ENCODE measurements at places on chromosomes 1 and 21.

DNA sequence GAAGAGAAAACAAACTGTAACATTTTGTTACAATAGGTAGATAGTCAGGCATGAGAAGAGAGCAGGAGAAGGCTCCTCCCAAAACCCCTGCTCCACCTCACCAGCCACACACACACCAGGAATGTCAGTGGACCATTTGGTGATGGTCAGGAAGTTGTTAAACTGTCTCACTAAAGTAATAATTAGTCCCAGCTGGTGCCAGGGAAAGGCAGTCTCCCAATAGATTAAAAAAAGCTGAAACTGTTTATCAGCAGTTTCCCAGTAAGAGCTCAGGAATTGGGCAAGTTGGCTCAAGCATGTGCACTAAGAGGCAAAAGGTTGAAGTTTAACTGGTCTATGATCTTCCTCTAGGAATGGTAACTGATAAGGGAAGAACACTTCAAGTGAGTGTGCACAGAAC lies 249.6 kb downstream of the COL11A1 start:
- DNase-seq = no peak

GRCh38 chr1:6125366-6125765 lies 54.8 kb downstream of the CHD5 start:
- DNase-seq = no peak

- no peak for DNase-seq
Measured at GRCh38 chr1:41349361-41350054, 11.7 kb upstream of the FOXO6 start.

DNA sequence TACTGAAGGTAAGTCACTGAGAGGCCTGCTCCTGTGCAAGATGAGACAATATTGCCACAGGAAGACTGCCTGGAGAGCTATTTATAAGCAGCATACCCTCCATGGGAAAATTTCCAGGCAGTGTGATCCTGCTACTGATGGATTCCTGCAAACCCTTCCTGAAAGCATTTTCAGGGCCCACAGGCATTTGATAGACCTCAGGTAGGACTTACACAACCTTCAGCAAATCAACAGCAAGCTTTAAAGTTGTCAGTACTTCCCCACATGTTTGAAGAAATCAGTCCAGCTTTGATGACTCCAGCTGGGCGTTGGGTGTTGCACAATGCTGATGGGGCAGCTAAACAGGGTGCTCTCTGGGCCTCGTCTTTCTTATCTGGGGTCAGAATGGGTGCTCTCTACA lies 108.8 kb downstream of the PLXNA2 start:
- no peak for DNase-seq

GRCh38 chr1:161032409-161032808 lies 6.4 kb downstream of the TSTD1 start:
- DNase-seq = no peak

- DNase-seq = no peak
Measured at GRCh38 chr1:60920561-60920960, 161.8 kb upstream of the NFIA start.

DNA sequence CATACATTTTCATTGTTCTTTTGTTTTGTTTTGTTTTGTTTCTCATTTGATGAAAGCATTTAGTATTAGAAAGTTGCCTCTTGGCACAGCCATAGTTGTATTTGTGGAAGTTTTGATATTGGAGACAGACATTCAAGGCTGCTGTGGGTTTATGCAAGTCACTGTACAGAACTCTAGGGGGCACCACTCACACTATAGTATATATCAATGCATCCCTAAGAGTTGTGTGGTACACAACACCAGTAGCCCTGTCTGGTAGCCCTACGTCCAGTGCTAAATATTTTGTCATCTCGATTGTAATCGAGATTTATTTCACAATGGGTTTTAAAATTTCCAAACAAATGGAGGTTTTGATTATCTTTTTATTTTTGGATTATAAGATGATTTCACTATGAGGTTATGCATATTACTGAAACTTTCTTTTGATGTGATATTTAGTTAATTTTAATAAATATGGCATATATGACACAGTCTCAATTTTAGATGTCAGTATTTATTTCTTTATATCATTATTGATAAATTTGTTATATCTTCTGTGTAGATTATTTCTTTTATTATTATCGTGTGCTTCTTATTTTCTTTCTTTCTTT lies 112.2 kb downstream of the NR5A2 start:
- peak; percentile 46 for DNase-seq

GRCh38 chr1:24027838-24028468 lies 47.8 kb upstream of the SRSF10 start:
- DNase-seq = no peak

GRCh38 chr1:230147253-230148125 lies 80.5 kb downstream of the GALNT2 start:
- no peak for DNase-seq

GRCh38 chr1:203944651-203945404 lies 83.4 kb downstream of the SNRPE start:
- DNase-seq = no peak

DNA sequence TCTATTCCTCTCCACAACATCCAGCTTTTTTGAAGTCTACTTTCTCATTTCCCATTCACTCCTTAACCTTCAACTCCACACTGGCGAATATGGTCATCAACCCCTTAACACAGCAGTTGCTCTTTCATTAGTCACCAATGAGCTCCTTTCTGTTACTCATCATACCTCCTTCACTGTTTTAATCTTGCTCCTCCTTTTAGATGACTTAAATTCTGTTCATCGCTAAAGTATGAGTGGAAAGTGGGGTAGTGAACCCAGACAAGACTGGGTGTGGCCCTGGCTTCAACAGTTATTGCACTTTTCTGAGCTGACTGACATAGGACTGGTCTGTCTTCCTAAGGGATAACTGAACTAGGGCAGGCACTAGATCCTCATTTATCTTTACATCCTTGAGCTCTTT lies 51.3 kb downstream of the AKT3 start:
- DNase-seq = no peak

GRCh38 chr1:189606795-189607476 lies 870.7 kb downstream of the BRINP3 start:
- DNase-seq = no peak

DNA sequence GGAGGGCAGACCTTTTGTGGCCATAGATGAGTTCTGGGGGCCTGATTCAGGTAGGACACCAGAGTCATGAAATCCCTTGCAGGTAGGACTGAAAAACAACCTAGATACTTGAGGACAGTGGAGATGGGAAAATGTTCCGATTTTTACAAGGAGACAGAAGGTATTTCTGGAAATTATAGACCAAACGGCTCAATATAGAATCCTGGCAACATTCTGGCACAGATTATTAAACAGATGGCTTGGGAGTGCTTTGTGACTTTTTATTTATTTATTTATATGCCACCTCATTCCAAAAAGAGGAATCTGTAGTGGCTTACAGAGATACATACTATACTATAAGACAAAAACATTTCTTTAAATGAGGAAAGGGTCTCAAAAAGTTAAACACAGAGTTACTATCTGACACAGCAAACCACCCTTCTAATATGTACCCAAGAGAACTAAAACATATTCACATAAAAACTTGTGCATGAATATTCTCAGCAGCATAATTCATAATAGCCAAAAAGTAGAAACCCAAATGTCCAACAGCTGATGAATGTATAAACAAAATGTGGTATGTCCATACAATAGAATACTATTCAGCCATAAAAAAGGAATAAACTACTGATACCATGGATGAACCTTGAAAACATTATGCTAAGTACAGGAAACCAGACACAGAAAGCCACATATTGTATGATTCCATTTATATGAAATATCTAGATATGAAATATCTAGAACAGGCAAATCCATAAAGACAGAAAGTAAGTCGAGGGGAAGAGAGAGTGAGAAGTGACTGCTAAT lies 49.8 kb downstream of the CDK18 start:
- DNase-seq = no peak

- DNase-seq = no peak
Measured at GRCh38 chr1:111234866-111235265, 7.4 kb downstream of the CHI3L2 start.

DNA sequence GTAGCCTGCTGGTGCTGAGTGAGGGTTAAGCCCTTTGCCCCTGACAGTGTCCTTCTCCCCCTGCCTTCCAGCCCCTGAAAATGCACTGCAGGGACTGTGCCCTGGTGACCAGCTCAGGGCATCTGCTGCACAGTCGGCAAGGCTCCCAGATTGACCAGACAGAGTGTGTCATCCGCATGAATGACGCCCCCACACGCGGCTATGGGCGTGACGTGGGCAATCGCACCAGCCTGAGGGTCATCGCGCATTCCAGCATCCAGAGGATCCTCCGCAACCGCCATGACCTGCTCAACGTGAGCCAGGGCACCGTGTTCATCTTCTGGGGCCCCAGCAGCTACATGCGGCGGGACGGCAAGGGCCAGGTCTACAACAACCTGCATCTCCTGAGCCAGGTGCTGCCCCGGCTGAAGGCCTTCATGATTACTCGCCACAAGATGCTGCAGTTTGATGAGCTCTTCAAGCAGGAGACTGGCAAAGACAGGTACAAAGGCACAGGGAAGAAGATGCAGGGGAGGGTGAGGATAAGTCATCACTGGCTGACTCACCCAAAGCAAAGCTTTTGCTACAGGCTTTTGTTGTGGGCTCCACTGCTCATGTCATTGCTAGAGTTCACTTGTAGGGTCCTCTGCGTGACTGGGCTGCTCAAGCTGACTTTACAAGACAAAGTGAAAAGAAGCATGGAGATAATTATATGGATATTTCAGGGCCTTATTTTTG lies 174.9 kb downstream of the PIGK start:
- no peak for DNase-seq

GRCh38 chr1:39758556-39759435 lies 12.4 kb downstream of the OXCT2 start:
- DNase-seq = no peak

GRCh38 chr1:27577504-27578188 lies 26.3 kb downstream of the AHDC1 start:
- no peak for DNase-seq

GRCh38 chr1:30759718-30760281 lies 2.2 kb upstream of the LAPTM5 start:
- DNase-seq = no peak

- no peak for DNase-seq
Measured at GRCh38 chr1:205915354-205915990, 27.8 kb downstream of the SLC26A9 start.

GRCh38 chr21:38183961-38184360 lies 72.8 kb upstream of the KCNJ15 start:
- no peak for DNase-seq

GRCh38 chr1:38701088-38701487 lies 158.5 kb downstream of the RRAGC start:
- DNase-seq = no peak

GRCh38 chr1:17877896-17878295 lies 122.8 kb downstream of the ACTL8 start:
- no peak for DNase-seq

DNA sequence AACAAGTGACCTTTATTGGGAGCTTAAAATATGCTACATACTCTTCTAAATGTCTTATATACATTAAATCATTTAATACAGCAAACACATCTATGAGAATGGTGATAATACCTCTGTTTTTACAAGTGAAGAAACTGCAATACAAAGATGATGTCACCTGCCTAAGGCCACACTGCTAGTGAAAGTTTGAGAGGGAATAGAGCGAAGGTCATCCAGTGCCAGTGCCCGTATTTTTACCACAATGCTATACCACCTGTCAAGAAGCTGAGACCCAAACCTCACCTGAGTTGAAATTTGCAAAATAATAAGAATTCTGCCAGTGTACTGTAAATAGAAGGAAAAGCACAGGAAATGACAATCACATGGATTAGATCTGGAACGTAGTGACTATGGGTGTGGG lies 200.4 kb upstream of the TMPRSS15 start:
- peak; percentile 50 for DNase-seq

DNA sequence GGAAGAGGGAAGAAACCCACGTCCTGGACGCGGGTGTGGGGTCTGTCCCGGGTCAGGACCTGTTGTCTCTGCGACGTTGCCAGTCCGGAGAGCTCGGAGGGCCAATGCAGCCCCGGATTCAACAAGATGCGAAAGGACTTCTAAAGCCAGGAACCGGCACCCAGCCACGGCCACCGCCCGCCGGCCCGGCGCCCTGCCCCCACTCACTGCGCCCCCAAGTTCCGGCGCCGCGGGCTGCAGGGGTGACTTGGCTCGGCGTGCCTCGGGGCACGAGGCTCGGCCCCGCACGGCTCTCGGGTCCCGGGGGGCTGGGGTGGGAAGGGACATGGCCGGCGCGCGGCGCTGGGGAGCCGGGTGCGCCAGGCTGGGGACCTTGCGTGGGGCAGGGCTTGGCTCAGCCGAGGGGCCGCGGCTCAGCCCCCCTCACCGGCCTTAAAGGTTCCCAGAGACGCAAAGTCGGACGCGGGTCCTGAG lies 51.8 kb upstream of the H6PD start:
- no peak for DNase-seq

GRCh38 chr1:66415281-66415680 lies 118.7 kb upstream of the SGIP1 start:
- no peak for DNase-seq

DNA sequence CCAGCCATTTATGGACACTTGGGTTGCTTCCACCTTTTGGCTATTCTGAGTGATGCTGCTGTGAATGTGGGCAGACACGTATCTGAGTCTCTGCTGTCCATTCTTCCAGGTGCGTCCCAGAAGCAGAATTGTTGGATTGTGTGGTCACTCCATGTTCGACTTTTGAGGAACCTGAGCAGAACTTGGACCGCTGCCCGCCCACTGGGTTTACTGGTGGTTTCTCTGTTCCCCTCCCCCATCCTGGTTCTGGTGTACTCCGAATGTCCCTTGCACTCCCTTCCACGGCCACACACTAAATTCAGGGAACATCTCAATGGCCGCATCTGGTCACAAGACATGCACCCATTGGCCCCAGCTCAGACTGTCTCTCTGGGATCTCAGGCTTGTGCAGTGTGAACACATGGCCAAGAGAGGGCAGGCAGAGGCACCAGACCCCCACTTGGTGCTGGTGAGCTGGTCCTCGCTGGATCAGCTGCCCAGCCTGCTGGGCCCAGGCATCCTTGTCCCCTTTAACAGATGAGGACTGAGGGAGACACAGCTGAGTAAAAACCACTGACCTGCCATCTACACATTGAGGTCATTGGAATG lies 565.1 kb downstream of the NPHP4 start:
- DNase-seq = no peak

- no peak for DNase-seq
Measured at GRCh38 chr1:42834803-42835202, 11.6 kb upstream of the ZNF691 start.

- DNase-seq = no peak
Measured at GRCh38 chr1:206559672-206559995, 52.3 kb downstream of the RASSF5 start.

GRCh38 chr1:161986328-161986727 lies 37.3 kb downstream of the OLFML2B start:
- DNase-seq = no peak

- no peak for DNase-seq
Measured at GRCh38 chr1:151563376-151563775, 23.3 kb downstream of the TUFT1 start.

DNA sequence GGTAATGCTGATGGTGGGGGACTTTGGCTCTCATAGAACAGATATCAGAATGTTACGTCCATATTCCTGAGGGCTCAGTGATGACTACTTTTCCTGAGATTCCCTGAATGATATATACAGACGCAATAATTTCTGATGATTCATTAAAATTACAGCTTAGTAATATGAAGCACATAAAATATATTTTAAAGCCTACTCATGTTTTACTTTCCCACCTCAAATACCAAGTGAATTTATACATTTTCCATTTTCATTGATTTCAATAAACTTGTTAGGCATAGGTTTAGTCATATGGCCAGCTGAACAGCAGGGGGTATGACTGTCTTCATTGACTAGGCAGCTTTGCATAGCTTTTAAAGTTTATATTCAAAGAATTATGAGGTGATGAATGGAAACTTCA lies 26.2 kb upstream of the PDC start:
- no peak for DNase-seq

GRCh38 chr21:44370027-44370735 lies 16.8 kb downstream of the TRPM2 start:
- DNase-seq = peak; percentile 16

GRCh38 chr1:193176788-193177187 lies 9.6 kb downstream of the B3GALT2 start:
- DNase-seq = no peak
